ENCODE measurements at places on chromosomes 3 and 15.

DNA sequence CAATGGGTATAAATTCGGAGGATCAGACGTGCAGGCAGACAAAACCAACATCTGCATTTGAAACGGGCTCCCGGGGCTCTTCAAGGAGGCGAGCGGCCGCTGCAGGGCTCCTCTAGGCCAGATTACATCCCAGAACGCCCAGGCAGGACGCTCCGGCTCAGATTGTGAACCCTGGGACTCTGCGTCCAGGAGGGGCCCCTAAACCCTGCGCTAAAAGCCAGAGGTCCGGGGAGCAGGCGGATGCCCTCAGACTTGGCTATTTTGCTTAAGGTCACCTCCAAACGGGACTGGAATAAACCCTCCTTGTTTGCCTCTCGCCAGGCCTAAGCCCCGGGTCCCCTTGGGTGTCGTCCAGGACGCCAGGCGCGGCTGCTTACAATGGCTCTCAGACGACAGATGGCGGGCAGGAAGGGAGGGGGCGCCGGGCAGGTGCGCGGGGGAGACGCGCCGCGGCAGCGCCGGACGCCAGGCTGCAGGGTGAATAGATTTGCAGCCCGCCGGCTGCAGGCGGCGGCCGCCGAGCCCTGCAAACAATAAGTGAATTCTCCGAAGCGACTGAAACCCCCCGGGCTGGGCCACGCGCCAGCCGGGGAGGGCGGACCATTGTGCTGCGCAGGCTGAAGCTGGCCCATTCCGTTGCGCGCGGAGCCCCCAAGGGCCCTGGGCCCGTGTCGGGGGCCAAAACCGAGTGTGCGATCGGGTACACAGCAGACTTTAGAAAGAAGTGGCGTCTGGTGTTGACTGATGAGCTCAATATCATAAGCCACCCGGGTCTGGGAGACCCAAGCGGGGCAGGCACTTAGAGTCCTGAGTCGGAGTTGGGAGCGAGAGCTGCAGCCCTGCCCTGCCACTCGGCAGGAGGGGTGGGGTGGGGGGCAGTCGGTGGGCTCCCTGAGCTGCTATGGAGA, 32.3 kb upstream of the AMOTL2 start:
- DNase-seq, result no peak

- DNase-seq, result no peak
Measured at GRCh38 chr3:13352621-13353131, 67.4 kb downstream of the NUP210 start.

GRCh38 chr3:186425788-186426730, 64.0 kb upstream of the DGKG start:
- no peak for DNase-seq

DNA sequence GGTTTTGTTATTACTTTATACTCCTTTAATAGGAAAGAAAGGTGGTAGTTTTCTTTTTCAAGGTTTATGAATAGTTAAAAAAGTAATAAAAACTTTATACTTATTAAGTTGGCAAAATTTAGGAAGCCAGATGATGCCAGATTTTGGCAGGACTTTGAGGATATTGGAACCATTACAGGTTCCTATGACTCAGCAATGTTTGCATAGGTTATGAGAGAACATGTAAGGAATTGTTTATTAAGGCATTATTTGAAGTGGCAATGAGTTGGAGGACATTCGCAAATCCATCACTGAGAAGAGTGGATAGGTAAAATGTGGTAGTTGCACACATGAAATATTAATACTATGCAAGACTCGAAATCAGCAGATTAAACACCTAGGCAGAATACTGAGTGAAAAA, 29.9 kb downstream of the CDAN1 start:
- no peak for DNase-seq

GRCh38 chr15:41603941-41604911, 45.2 kb downstream of the TYRO3 start:
- peak; percentile 30 for DNase-seq

GRCh38 chr3:73473898-73474416, 150.8 kb downstream of the PDZRN3 start:
- DNase-seq, result no peak

- DNase-seq, result no peak
Measured at GRCh38 chr3:32818229-32818969, 602 bp downstream of the TRIM71 start.

- DNase-seq, result no peak
Measured at GRCh38 chr15:63134245-63134985, 12.8 kb downstream of the LACTB start.

GRCh38 chr3:11610044-11610671, 33.6 kb downstream of the VGLL4 start:
- DNase-seq, result no peak

DNA sequence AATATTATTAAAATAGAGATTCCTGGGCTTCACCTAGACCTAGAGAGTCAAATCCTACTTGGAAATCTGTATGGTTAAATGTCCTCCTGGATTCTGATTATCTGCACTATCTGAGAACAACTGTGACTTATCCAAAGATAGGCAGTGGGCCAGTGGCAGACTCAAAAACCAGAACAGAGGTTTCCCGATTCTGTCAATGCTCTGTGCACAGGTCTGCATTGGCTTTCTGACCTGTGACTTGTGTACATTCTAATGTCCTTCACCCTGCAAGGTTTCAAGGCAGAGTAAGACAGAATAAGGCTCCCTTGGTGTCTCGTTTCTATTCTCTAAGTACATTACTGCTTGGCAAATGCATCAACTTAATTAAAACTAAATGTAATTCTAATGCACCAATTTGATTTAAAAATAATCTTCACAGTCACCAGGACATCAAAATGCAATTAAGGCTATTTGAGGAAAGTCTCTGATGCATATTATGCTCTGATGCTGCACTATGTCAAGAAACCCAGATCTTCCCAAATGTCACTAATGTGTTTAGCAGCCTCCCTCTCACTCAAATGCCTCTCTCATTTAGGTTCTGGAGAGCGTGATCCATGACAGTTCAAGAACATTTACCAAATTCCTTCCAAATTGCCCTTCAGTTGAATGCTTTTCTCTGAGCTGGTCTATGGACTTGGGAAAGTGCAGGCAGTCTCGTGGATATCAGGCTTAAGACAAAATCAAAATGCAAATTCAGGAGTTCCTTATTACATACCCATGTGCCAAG, 140.1 kb downstream of the STAC start:
- no peak for DNase-seq

- DNase-seq, result no peak
Measured at GRCh38 chr15:84961707-84962106, 19.9 kb upstream of the PDE8A start.

DNA sequence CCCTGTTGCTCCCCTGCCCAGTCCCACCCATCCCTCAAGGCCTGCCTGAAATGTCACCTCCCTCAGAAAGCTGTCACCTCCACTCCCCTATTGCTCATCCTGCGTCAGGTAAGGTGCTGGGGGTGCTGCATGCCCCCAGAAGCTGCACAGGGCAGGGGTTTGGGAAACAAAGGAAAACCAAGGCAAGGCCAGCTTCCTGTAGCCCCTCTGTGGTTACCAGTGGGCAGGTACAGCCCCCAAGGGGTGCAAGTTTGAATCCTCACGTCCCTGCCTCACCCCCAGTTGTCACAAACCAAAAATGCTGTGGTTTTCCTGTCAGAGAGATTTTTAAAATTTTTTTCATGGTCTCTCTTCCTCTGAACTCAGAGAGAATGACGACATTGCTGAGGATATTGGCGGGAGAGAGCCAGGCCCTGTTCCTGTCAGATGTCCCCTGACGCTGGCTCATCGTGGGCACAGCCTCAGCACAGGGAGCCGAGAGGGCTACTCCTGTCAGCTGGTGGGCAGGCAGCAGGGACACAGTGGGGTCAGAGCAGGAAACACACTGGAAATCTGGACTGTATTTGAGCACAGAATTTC, 27.0 kb downstream of the PSTPIP1 start:
- peak; percentile 20 for DNase-seq

- DNase-seq, result no peak
Measured at GRCh38 chr3:182969853-182970252, 10.5 kb downstream of the DCUN1D1 start.

DNA sequence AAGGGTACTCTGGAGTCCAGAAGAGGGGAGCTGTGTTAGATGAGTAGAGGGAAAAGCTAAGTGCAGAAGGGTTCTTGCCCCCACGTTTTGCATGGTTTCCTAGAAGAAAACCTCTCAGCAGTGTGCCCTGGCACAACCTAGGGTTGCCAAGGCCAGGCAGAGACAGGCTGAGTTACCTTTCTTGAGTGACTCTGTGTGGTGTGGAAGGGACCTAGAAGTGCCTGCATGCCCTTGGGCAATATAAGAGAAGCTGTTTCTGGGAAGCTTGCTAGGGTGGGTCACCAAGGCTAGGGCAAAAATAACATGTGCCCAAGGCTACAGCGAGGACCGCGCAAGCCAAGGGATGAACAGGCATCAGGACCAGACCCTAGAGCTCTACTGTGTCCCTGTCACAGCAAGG, 3.4 kb upstream of the SAMD7 start:
- DNase-seq, result no peak

DNA sequence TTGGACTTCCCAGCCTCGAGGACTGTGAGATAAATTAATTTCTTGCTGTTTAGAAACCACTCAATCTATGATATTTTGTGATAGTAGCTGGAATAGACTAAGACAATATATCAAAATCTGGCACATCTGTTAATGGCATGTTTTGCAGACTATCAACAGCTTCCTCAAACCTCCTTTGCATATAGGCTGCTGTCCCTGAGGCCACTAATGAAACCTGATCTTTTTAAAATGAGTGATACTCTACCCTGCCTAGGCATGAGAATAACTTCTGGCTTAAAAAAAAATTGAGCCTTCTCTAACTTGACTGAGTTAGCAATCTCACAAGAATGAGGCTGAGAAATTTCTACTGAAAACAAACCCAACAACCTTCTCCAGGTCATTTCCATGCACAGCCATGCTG, 176.0 kb upstream of the CRBN start:
- DNase-seq, result no peak

- no peak for DNase-seq
Measured at GRCh38 chr15:68603951-68604350, 25.2 kb downstream of the CORO2B start.

DNA sequence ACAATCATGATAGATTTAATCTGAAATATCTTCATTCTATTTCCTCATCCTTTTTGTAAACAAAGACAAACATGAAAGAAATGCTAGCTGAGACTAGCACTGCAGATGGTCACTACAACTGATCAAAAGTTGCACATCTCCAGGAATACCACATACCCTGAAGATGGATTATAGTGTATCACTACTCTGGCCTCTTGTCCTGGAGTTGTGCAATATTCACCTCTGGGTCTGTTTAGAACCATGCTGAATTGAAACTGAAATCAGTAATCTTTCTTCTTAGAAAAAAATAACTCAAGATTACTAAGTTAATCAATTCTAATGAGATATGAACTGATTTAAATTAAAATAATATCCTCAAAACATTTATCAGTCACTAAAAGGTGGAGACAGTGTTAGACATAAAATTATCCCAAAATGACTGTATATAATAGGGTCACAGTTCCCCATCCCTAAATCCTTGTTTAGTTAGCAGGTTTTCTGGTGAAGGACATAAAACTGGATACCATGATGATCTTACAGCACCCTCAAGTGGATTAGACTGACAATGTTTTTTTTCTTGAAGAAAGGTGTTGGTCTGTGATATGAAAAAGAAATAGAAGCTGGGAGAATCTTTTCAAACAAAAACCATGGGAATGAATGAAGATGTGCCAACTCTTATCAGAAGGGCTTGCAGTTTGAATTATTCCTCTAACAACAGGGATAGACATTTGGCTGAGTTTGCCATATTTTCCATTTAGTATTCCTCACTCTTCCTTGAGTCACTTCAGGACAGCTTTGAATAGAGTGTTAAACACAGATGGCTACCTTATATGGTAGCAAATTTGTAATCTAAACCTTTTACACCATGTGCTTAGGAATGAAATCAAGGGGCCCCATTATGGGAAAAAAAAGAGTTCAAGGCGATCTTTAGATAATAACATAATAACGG, 7.1 kb upstream of the TTC14 start:
- no peak for DNase-seq

GRCh38 chr3:16600780-16601536, 4.3 kb downstream of the DAZL start:
- DNase-seq, result peak; percentile 76

DNA sequence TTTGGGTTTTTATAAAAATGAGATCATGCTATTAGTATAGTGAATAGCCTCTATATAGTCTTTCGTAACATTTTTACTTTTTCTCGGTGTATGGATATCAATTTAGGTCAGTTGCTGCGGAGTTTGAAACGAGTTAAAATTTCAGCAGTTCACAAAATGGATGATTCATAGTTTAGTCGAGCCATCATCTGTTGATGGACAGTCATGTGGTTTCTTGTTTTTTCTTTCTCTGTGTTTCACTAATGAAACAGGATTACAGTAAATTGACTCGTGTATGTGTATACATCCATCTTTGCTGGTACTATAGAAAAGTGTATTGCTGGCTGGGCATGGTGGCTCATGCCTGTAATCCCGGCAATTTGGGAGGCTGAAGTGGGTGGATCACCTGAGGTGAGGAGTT, 106.8 kb downstream of the IGF1R start:
- DNase-seq, result no peak

DNA sequence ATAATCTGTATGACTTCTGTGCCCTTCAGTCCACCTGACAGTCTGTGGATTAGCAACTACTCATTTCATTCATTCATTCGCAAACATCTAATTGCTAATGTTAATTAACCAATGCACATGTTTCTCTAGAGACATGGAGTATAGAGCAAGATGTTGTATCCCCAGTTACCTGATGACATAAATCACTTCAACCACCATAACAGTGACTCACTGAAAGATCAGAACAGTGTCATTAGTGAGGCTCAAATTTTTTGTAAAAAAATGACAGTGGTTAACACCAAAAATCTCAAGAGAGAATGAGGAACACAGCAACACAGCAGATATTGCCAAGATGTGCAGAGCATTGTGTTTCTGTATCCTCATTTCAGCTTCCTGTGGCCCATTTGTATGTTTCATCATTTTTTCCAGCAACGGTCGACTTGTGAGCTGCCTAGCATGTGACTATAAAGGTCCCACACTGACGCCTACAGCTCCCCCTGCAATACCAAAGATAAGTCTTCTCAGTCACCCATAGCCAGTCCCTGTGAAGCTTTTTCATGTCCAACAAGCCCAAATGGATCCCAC, 3.7 kb upstream of the PLD1 start:
- no peak for DNase-seq

DNA sequence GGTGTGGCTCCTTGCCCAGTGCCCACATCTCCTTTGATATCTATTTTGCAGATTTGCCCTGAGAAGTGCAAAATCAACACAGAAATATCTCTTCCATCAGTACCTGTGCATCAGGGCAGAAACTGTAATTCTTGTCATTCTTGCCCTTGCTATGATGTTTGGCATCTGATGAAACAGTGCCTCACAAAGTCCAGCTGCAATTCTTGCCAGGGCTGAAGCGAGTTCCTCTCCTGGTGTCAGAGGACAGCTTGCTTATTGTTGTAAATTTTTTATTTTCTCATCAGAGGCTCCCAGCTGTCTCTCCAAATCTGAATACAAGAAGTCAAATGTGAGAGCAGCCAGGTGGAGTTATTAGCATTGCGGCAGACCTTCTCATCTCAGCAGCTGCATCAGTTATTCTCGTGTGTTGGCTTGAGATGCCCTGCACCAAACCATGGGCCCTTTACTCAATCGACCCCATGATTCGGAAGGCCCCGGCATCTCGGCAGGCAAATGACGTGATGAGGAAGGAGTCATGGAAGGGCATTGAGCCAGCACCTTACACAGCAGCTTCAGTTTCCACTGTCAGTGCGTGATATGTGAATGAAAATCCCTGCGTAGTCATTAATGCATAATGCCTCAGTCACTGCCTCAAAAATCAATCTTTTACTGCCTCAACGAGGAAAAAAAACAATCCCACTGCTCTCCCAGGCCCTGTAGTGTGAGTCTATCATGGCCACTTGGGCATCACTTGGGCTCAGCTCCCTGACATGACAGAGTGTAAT, 93.4 kb downstream of the CCNL1 start:
- no peak for DNase-seq

Measured in effector CD8-positive, alpha-beta T cell (primary cell).